SK-N-DZ (cell line): ENCODE measurements at places on chromosomes 7 and 10.
A peak's percentile ranks its signal among the peaks of the same experiment; 100 is the strongest.

GRCh38 chr10:47038881-47039561, 127.8 kb downstream of the PTPN20 start:
- DNase-seq = no peak

GRCh38 chr10:78375854-78376785, 342.5 kb downstream of the RPS24 start:
- DNase-seq = peak; percentile 60

DNA sequence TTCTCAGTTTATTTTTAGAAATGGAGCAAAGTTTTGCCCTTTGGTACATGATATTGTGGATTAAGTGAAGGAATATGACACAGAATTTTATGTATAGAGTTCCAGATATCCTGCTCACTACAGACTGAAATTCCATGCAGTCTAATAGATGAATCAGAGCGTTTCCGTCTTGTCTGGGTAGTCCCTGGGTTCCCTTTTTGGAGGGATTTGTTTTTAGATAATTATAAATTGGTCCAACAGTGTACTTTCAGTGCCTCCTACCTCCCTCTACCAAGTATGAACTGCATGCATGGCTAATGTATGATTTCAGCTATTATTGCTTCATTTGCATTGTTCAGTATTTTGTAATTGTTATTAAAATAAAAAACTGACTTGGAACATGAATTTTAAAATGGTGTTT, 74.4 kb downstream of the SEPTIN7 start:
- no peak for DNase-seq

GRCh38 chr7:43669286-43670081, 59.8 kb downstream of the COA1 start:
- no peak for DNase-seq

- no peak for DNase-seq
Observed at GRCh38 chr7:158025686-158026600, 561.7 kb downstream of the PTPRN2 start.

DNA sequence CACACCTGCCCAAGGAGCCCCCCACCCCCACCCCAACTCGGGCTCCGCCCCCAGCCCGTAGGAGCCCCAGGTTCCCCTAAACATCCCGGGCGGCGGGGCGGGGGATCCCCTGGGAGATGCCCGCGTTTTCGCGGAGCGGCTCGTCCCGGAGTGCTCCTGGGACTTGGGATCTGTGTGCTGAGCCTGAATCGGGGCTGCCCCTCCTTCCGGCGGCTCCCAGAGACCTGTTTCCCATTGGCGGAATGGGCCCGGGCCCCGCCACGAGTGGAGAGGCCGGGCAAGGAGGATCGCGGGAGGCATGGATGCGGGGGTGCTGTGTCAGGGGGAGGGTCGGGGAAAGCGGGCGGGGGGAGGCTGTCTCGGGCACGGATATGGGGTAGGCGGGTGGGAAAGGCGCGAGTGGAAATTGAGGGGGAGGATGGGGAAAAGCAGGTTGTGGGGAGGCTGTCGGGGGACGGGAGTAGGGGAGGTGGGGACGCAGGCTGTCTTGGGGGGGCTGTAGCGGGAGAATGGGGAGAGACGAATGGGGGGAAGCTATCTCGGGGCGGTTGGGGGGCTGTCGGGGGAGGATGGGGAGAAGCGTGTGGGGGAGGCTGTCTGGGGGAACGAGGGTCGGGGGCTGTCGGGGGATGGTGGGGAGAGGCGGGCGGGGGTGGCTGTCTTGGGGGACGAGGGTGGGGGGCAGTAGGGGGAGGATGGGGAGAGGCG, 572 bp upstream of the BHLHA15 start:
- DNase-seq = no peak

DNA sequence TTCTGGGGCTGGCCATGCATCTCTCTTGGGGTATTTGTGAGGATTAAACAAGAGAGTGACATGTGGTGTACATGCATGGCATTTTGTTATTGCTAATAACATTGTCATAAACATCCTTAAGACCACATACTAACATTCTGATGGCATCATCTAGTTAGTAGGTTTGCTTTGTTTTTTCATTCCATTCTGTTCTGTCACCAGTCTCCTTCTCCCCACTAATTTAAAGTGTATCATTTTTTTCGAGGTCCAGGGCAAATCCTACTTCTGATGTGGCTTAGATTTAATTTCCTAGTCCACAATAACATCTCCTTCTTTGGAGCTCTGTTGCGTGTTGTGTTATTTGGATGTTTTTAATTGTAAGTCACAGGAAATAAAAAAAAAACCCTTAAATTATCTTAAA, 248.1 kb downstream of the LRMDA start:
- no peak for DNase-seq

GRCh38 chr7:40371806-40372440, 237.1 kb downstream of the SUGCT start:
- no peak for DNase-seq

GRCh38 chr10:112803961-112804401, 146.1 kb upstream of the TCF7L2 start:
- DNase-seq = no peak

DNA sequence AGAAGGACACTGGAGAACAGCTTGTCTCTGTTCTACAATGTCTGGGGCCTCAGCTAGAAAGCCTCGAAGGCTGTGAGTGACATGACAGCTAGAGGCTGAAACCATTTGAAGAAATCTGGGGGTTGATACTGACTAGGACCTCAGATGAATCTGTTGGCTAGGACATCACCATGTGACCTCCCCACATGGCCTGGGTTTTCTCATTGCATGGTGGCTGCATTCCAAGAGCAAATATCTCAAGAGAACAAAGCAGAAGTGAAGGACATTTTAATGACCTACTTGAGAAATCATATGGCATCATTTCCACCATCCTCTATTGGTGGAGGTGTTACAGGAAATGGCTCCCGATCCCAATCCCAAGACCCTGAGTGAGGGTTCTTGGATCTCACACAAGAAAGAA, 450.6 kb upstream of the AUTS2 start:
- no peak for DNase-seq

- DNase-seq = no peak
Observed at GRCh38 chr10:119531067-119531466, 11.5 kb downstream of the RGS10 start.

DNA sequence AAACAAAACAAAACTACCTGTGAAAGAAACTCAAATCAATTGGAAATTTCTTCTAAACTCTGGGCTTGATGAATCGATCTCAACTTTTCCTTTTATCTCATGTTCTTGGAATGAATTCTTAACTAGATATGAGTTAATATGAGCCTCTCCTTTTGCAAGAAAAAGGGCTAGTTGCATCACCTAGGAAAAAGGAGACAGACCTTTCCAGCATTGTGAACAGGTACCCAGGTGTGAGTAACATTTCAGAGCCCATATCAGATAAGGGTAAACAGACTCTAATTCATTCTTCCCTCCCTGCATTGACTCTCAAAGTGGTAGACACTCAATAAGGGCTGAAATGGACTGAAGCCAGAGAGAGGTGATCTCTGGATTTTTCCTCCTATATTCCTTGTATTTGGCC, 103.8 kb upstream of the AGR3 start:
- DNase-seq = no peak

GRCh38 chr7:79912213-79912633, 222.4 kb upstream of the GNAI1 start:
- DNase-seq = no peak

GRCh38 chr7:57404343-57404966, 45.5 kb upstream of the ZNF716 start:
- DNase-seq = peak; percentile 74

DNA sequence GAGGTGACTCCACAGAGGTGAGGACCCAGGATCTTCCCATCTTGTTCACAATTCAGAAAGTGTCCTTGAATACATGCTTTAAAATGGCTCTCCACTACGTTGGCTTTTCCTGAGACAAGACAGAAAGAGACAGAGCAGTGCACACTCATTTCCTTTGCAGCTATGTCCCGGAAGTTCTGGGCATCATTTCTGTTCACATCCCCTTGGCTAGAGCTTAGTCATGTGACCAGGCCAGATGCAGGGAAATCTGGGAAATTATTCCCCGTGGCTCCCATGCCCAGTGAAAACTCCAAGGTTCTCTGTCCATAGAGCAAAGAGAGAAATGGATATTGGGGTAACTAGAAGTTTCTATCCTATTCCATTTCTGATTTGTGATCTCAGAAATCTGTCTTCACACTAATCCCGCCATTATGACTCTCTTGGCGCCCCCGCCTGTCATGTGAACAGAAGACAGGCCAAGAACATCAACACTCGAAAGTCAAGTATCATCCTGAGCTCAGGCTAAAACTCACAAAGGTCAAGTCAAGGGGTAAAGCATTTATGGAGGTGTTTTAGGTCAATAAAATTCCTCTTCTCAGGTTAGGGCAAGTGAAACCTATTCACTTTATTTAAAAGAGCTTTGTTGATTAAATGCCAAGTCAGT, 251.4 kb upstream of the HABP2 start:
- DNase-seq = no peak

GRCh38 chr10:51196508-51197175, 122.4 kb downstream of the PRKG1 start:
- no peak for DNase-seq

GRCh38 chr7:20393021-20393610, 62.4 kb downstream of the ITGB8 start:
- no peak for DNase-seq

GRCh38 chr7:69465262-69465661, 133.0 kb upstream of the AUTS2 start:
- DNase-seq = no peak

DNA sequence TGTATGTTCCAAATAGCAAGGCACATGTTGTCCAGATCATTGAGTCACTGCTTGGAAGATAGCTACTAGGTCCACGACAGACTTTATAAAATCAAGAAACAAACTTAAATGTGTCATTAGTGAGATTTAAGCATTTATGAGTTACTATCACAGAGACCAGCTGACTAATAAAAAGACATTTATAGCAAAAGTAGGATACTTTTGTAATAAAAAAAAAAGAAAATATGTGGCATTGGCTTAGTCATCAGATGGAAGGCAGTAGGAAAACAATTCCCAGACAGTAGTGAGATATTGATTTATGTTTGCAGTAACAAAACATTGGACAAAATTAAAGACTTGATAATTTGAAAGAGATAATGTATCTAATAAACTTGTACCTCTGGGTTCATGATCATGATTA, 881.0 kb upstream of the LRRN3 start:
- no peak for DNase-seq

- DNase-seq = no peak
Observed at GRCh38 chr10:26326851-26327250, 110.3 kb downstream of the GAD2 start.

- no peak for DNase-seq
Observed at GRCh38 chr7:93471456-93471855, 103.1 kb downstream of the CALCR start.

DNA sequence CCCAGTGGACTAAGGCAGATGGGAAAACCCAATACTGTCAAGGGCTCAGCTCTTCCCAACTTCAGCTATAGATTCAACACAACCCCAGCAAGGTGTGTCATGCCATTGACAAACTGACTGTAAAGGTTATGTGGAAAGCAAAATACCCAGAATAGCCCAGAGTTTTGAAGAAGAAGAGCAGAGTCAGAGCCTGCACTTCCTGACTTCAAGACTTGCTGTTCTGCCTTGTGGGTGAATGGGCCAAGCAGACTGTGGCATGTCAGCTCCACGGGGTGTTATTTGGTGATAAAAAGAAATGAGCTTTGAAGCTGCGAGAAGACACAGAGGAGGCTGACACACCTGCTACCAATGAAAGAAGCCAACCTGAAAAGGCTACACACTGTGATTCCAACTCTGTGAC, 89.7 kb downstream of the NKX6-2 start:
- DNase-seq = no peak

- no peak for DNase-seq
Observed at GRCh38 chr10:21687266-21688008, 153.4 kb downstream of the MLLT10 start.

- DNase-seq = peak; percentile 38
Observed at GRCh38 chr7:112665709-112666108, 124.5 kb downstream of the TMEM168 start.

DNA sequence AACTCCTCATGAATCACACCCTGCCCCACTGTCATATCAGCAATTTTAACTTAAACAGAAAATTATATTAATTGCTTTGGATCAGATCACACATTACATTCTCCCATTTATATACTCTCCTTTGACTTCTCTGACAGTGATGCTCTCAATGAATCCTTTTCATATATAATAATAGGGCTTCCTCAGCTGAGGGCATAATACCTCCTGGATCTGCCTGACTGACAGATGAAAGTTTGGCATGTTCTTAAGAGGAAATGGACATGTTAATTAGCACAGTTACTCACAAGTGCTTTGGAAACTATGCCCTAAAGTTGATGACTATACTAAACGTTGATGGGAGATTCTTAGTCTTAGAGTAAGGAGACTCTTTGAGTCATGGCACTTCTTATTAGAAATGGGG, 478.2 kb upstream of the LRRN3 start:
- no peak for DNase-seq

DNA sequence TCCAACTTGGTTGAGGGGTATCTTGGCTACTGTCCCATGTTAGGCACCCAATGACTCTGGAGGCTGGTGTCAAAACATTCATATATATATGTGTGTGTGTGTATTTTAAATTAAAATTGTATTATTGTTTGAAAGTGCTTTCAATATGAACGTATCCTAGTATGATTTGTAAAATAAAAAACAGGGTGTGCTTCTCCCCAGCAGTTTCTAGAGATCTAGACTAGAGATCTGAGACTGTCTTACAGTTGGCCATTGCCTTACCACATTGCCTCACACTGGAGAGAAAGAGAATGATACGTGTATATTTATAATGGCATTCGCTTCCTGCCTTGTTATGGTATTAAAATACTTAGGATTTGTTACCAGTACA, 1.2 kb downstream of the BAG3 start:
- DNase-seq = no peak

DNA sequence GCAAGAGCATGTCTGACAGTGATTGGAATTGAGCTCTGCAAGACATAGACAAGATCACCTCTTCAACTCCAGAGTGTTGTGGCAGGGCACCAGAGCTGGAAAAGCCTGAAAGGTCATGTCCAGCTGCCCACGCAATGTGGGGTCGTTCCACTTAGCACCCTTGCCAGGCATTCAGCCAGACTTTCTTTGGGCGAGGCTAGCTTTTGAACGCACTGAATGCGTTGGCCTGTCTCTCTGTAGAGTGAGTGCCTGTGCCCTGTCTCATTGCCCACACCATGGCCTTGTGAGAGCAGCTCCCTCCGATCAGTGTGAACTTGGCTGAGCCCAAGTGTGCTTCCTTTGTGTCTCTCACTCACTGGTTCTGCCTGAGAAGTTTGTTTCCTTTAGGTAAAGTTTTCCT, 23.3 kb downstream of the UBTD1 start:
- no peak for DNase-seq

DNA sequence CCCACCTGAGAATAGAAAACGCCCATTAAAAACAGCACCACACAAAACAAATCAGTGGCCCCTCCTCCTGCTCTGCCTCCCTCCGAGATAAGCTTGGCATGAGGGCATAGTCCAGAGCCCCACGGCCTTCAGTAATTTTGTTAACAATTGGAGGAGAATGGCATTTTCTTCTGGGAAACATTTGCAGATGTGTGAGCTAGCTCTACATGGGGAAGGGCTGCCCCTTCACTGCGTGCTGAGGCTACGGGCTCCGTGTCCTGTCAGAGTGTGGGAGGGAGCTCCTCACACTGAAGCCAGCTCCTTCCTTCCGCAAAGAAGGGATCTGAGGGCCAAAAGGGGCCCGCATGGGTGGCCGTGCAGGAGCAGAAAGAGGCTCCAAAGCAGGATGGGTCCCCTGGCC, 15.2 kb downstream of the GRK5 start:
- no peak for DNase-seq
